ENCODE measurements at places on chromosomes 13 and 19.

DNA sequence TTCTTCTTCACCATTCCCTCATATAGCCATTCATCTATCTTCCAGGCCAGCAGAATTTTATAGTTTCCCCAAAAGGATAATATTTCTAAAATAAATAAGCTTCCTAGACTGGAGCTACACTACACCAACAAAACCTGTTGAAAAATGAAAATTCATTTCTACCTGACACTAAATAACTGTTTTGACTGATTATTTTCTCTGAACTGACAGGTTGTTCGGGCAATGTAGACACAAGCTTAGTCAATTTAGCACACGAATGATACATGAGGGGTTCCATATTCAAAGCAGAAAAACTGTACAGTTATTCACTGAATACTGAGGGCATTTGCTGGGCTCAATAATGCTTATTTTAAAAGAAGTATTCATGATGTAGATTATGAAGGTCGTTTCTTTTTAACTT is 589.7 kb downstream of the LIG4 start:
- no peak for DNase-seq

GRCh38 chr13:105127732-105128131 is 1407.7 kb downstream of the EFNB2 start:
- no peak for DNase-seq

GRCh38 chr13:89749888-89750287 is 1597.6 kb upstream of the MIR17HG start:
- DNase-seq, result no peak

DNA sequence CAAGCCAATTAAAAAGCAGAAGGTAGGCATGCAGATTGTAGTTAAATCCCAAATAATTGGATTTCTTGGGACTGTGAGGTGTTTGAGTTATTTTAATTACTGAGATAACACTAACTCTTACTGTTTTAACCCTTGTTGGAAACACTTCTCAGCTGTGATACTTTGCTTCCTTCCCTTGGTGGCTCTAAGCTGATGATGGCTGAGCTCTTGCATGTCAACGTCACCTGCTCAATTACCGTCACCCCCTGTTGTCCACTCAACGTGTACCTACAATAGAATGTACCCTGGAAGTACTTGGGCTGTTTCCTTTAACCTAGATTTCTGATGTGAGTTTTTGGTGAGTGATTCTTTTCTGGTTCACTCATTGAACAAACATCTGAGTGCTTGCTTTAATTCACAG is 303.4 kb downstream of the SLC7A1 start:
- no peak for DNase-seq

- DNase-seq, result no peak
These were observed 231.3 kb downstream of the LHFPL6 start for GRCh38 chr13:39371706-39372105.

GRCh38 chr13:43041369-43041921 is 18.1 kb downstream of the DNAJC15 start:
- DNase-seq, result no peak

- no peak for DNase-seq
These were observed 6.5 kb upstream of the LIPE start for GRCh38 chr19:42433503-42434260.

GRCh38 chr13:28854657-28855056 is 34.5 kb downstream of the MTUS2 start:
- DNase-seq, result no peak

- peak; percentile 16 for DNase-seq
These were observed 543.6 kb downstream of the RFC3 start for GRCh38 chr13:34361560-34361959.

DNA sequence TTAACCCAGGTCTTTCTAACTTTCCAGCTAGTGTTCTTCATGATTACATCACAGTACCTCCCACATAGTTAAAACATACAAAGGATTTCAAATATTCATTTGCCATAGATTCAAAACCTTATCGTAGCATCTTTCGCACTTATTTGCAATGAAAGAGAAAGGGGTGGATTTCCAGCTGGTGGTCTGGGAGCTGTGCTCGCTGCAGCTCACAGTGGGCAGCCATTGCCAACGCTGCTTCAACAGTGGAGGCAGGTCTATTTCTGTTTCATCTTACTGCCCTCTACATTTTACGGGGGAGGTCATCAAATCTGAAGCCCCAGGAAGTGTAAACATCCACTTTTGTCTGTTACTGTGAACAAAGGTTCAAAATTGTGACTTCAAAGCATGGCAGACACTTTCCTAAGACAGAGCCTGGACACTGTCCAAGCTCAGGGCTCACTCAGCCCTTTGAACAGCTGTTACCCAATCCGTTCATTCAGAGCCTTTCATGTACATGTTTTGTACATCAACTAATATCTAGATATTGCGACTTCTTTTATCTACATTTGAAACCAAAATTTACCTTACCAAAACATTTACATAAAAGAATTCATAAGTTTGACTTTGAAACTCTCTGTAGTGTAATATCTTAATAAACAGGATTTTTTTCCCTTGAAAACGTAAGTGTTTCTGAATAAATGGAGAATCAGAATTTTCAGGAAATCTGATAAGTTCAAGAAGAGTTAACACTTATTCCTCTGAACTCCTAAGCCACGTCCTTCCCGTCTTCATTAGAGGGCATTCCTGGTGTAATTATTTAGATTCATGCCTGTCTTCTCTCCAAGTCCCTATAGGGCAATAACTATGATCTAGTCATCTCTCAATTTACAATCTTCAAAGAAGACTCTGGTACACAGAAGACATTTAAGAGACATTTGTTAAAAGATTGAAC is 25.1 kb downstream of the STARD13 start:
- no peak for DNase-seq

- DNase-seq, result no peak
These were observed 142.3 kb downstream of the SOX1 start for GRCh38 chr13:112209266-112209665.

GRCh38 chr13:76027131-76027530 is 391.0 kb downstream of the LMO7 start:
- no peak for DNase-seq

DNA sequence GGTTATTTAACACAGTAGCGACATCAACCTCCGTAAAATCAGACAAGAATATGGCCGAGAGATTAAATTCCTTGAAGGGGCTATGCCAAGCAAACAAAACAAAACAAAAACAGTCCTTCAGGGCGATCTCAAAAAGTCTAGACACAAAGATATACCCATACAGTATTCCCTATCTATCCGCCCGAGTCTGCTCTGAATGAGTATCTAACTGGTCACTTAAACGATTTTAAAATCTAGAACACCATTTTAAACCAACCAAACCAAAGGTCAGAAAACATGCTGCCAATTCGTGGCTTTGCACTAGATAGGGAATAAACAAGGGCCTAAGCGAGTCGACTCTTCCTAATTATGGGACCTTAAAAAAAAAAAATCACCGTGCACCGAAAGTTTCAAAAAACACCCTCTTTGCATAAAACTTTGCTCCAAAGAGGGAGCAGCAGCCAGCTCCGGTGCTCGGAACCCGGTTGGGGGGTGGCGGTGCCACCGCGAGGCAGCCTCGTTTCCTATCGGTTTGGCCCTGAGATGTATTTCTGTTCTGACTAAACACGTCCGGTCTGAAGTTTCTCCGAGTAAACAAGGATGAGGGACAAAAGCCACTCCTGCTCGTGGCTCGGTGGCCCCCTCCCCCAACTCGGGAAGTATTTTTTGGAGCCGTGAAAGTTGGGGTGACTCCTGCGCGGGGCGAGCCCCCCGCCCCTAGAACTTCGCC is 1.8 kb downstream of the HMGB1 start:
- DNase-seq, result no peak

DNA sequence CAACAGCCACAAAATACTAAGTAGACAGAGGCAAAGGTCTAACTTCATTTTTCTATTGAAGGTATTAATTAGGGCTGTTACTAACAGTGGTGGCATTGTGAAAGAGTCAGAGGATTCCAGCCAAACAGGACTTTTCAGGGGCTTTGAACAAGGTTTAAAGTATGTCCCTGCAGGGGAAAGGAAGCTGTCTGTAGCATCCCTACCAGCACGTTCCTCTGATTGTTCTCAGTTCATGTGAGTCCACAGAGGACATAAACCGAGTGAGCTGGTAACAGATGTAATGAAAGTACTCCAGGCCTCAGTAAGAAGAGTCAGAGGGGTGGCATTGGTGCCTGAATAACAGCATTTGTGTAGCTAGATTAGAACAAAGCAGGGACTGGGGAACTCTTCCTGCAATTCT is 15.3 kb upstream of the SPATA13 start:
- no peak for DNase-seq

DNA sequence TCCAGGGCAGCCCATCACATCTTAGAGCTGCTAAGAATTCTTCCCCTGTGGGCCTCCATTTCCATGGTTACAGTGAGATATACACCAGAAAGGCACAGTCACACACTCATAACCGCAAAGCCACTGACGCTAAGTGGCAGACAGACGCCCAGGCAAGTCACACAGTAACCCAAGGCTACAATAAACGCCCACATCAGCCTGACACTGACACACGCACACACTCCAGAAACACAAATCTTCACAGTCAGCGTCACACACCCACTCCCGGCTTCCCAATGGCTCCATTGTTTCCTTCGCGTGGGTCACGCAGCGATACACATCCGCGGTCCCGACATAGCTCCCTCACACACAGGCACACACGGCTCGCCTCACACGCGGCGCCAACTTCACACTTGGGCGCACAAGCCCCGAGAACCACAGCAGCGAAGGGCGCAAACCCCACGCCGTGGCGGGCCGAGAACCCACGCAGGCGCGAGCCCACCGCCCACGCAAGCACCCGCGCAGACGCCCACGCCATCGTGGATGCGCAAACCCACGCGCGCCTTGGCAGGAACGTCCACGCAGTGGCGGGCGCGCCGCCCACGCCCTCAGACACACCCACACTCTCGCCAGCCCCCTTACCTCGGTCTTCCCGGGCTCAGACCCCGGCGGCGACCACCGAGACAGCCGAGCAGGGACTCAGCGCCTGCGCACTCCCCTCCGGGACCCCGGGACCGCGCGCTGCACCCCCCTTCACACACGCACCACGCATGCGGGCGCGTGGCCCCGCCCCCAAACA is at the start of gene ZNF667:
ZNF667 (minus strand) TSS at position 695 of the 778 bp plus-strand sequence. CDS start 14,975 bp downstream, outside the sequence.
- DNase-seq, result peak; percentile 3

DNA sequence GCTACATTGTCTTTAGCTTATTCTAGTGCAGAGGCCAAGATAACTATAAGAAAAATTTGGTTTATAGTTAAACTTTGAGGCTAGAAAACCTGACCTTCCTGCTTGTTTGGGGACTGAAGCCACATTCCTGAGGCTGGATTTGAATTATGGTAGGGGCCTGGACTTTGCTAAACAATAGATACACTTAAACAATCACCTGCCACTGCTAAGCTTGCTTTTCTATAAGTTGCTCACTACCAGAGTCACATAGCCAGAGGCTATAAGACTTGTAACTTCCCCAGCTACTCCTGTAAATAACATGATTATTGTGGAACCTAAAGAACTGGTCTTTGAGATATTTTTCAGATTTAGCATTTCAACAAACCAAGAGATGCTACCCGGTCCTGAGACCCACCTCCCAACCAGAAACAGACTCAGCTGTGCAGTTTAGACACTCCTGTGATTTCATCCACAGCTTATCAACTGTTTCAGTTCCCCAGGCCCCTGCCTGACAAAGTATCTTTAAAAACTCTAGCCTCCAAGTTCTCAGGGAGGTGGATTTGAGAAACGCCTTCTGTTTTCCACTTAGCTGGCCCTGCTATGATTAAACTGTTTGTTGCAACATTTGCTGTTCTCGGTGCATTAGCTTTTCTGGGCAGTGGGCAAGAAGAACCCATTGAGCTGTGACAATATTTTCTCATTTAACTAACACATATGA is 77.7 kb downstream of the MIPEP start:
- DNase-seq, result no peak

- no peak for DNase-seq
These were observed 337 bp upstream of the FXYD7 start for GRCh38 chr19:35142606-35143230.

DNA sequence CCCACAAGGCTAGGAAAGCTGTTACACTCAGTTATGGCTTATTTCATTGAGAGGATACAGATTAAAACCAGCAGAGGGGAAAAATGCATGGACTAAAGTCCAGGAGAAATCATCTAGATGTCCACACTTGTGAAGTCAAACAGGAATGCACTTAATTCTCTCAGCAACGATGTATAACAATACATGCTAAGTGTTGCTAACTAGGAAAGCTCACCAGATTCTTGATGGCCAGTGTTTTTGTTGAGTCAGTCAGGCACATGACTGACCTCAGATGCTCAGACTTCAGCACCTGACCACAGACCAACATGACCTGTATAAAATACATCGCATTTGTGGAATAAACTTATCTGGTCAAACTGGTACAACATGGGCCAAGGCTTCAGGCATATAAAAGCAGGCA is 470.2 kb upstream of the PRR20A start:
- DNase-seq, result no peak

GRCh38 chr13:106587787-106588186 is 19.9 kb upstream of the ARGLU1 start:
- no peak for DNase-seq

GRCh38 chr13:66534561-66534960 is 695.6 kb downstream of the PCDH9 start:
- DNase-seq, result peak; percentile 28

DNA sequence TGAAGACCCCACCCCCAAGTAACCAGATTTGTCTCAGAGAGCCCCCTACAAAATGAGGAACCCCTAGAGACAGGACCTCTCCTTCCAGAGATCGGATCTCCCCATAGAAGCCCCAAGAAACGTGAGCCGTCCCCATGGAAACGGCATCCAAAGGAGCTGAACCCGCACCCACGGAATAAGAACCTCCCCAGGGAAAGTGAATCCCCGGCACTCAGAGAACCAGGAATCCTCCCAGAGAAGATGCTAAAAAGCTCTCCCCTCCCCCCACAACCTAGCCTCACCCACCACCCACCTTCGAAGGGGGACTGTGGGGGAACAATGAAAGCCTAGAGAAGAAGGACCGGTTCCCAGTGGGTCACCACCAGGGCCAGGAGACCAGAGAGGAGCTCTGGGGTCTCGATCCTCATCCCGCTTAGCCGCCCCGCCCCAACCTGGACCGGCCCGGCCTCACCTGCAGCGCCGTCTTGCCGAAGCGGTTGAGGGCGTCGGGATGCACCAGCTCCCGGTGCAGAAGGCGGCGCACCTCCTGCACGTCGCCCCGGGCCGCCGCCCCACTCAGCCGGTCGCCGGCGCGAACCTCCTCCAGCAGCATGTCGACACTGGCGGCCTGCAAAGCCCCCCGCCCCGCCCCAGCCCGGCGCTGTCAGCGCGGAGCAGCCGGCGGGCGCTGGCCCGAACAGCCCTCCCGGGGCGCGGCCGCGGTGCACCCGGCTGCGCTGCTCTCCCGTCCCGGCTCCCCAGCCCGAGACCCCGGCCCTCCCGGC is 535 bp downstream of the CDKN2D start:
- DNase-seq, result no peak

- DNase-seq, result no peak
These were observed 58.2 kb upstream of the XPO4 start for GRCh38 chr13:20960663-20961309.

Measured in AG04449 (cell line).